Stimulated activated CD8-positive, alpha-beta memory T cell treated with anti-CD3 and anti-CD28 coated beads, Interleukin-2, amount 100 ng/mL, for 1 hour (primary cell): ENCODE measurements at places on chromosomes 1 and 21.

DNA sequence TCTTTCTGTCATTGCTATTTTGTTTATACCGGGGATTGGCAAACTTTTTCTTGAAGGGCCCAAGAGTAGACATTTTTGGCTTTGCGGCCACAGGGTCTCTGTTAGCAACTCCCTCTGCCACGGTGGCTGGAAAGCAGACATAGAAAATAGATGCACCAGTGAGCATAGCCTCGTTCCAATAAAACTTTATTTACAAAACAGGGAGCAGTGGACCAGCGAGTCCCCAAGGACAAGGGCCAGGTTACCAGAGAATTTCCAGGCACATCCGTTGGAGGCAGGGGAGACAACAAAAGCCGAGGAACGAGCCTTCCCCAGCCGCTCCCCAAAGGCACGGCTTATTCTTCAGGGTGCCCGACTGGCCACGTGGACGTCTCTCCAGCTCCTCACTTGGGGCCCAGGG lies 26.5 kb downstream of the FAAP20 start:
- no peak for DNase-seq

- no peak for DNase-seq
These were observed 411.8 kb upstream of the ESRRG start for GRCh38 chr1:217134857-217135568.

DNA sequence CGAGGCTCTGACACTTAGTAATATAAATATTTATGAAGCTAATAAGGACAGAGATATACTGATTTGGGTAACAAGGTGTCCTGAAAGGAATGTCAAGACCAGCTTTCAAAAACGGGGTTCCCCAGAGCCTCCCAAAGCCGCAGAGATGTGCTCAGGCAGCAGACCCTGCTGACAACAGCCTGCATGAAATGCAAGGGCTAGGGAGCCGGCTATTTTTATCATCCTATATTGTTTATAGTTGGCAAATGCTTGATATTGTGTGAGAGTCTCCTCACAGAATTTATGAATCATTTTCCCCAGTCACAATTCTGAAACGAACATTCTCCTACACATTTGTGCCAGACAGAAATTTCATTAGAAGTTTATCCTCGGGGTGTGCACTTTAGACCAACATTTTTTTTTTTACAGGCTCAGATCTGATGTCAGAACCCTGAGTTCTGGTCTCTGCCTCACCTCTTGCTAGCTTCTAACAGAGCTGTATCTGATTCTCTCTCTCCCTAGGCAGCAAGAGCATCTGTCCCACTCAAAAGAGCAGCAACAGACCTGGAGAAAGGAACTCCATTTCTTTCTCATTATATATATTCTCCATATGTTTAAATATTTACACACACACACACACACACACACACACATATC lies 302.3 kb upstream of the PLD5 start:
- DNase-seq: no peak

DNA sequence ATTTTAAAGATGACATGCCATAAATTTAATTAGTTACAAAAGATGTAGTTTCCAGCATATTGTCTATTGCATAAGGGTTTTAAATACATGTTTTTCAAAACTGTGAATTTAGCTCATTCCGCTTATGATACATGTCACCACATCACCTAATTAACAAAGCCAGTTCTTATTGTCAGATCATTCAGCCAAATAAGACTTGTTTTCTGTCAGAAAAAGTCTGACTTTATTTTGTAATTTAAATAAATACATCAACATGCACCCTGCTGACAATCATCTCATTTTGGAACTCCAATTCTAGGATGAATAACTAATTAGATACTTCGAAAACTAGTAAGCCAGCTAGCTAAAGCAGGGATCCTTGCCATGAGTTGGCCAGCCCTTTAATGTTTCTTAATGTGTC lies 110.9 kb upstream of the APP start:
- no peak for DNase-seq

- DNase-seq: no peak
These were observed 516 bp downstream of the PHLDA3 start for GRCh38 chr1:201468501-201468843.

DNA sequence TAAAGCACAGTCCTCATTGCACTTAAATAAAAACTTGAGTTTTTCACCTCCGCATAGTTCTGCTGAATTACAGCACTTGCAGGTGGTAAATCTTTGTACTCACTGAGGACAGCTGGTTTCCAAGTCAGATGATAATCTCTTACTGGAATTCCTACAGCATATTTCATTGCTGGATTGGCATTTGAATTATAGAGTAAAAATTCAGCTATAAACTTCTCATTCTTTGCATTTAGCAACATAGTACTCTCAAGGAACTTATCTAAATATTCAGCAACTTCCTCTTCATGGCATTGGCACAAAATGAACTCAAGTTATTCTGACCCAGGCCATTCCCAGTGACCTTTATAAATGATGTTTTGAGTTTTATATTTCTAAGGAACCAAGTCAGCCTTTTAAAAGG lies 23.4 kb downstream of the GORAB start:
- DNase-seq: no peak

GRCh38 chr1:24069817-24070216 lies 42.1 kb downstream of the MYOM3 start:
- DNase-seq: no peak

DNA sequence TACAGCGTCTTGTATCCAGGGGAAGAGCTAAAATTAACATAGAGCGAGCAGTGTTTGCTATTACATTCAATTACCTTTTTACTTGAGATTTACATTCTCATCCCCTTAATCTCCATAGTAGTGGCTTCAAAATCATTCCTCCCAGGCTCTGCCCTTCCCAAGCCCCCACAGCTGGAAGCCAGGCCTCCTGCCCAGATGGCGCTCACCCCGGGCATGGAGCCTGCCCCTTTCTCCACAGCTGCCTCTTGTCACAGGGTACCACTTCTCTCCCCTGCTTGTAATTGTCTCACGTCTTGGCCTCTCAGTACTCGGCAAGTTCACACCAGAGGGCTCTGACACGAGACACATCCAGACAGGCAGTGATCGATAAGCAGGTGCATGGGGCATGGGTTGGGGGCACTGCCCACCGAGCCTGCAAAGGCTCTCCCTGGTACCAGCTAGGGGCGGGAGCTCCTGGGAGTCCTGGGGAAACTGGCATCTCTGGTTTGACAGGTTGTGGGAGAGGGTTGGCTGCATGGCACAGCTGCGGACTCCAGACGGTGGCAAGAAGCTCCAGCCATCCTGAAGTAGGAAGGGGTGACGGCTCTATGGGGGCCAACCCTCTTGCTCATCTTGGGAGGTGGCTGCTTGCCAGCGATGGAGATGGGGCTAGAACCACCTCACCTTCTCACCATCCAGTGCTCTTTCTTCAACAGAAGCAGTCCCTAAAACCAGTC lies 20.1 kb downstream of the CASZ1 start:
- DNase-seq: no peak

DNA sequence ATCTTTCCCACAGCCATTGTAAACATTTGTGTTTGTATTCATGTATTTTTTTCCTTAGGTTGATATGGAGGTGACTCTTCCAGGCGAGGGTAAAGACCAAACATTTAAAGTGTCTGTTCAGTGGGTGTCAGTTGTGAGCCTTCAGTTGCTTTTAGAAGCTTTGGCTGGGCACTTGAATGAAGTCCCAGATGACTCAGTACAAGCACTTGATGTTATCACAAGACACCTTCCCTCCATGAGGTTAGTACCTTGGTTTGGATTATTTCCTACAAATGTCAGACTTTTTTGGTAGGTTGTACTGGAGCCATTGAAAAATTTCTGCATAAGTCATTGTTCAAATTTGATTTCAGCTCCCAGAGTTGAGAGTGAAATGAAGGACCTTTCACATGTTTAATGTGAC lies 17.4 kb downstream of the AGO4 start:
- DNase-seq: no peak

DNA sequence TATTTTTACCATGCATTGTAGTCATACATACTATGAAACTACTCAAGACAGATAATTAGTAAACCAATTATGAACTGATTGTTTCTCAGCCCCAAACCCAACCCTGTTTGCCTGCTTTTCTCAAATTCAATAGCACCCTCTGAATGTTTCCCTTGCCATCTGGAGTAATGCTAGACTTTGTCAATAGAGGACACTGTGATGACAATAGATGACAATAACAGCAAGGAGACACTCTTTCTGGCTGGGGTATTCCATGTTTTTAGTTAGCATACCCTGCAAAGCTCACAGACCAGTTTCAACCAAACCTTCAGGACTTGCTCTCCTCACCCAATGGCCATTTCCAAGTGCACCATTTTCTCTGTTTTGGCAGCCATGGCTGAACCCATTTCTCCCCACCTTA lies 108.5 kb upstream of the LRRC7 start:
- DNase-seq: no peak

DNA sequence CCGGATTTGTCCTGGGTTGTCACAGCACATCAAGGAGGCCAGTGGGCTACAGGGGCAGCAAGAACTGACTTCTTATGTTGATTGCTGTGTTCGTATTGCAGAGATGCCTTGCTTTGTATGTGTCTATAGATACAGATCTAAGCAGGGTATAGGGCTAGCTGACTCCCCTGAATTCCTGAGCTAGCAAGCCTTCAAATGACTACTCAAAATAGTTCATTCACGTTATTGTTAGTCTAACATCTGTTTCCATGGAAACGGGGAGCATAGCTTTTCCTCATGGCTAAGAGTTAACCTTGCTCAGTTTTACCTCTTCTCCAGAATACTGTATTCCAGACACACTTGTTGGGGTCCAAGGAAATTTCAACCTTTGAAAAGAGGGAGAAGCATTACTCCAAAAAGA lies 24.1 kb downstream of the TRIM45 start:
- DNase-seq: no peak

DNA sequence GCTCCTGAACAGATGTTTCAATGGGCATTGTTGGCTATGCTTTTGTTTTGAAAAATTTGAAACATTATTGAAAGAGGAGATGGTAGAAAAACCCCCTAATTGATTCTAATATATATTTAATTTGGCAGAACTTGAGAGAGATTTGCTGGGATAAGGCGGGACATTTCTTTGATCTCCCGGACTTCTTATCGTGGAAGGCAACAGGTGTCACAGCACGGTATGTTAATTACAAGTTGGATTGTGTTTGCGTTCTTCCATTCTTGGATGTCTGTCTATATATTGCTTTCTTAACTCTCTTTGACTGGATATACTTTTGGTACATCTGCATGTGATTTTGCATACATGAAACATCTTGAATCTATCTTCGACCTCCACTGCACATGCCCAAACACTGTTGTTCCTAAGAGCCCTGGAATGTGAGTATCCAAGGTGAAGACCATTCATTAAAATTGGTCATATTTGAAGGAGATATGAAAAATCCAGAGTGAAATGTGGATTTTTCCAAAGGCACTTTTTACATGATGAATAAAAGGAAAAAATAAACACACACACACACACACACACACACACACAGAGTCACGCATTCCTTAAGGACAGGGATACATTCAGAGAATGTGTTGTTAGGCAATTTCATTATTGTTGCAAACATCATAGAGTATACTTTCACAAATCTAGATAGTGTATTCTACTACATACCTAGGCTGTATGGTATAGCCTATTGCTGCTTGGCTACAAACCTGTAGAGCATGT lies 81.9 kb downstream of the FGGY start:
- no peak for DNase-seq

DNA sequence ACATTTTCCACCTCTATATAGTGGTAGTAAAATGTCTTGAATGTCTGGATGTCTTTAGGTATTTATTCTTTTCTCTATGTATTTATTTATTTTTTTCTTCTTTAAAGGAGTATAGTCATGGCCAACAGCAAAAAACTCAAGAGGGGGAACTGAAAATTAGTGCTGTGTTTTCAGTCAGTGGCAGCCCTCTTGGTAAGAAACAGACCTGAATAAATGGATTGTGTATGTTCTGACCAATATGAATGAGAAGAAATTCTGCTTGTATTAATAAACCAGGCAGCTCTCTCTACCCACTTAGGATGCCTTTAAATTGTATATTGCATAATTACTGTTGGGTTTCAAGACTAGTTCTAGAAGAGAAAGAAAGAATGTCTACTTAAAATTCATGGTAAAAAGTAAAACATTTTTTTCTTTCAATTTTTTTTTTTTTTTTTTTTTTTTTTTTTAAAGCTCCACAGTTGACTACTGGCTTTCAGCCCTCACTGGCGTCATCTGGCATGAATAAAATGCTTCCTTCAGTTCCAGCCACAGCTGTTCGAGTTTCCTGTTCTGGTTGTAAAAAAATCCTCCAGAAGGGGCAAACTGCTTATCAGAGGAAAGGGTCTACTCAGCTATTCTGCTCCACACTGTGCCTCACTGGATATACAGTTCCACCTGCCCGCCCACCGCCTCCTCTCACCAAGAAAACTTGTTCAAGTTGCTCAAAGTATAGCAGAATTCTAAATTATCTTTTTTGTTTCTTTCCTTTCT lies 101.6 kb downstream of the ZMYM4 start:
- DNase-seq: no peak

DNA sequence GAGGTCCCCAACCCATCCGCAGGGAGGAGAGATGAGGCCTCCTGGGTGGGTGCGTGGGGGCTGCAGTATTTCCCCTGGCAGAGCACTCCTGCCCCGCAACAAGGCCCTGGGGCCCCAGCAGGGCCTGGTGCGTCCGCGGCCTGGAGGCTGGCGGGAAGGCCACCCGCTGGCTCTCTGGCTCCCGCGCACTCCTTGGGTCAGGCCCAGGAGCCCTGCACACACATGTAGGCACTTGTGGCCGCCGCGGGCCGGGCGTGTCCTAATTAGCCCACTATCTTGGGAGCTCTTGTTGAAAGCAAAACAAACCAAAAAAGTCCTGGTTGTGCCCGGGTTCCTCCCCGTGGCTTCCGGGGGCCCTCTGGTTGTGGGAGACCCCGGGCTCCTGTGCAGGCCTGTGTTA lies 49.7 kb upstream of the CCDC27 start:
- no peak for DNase-seq

DNA sequence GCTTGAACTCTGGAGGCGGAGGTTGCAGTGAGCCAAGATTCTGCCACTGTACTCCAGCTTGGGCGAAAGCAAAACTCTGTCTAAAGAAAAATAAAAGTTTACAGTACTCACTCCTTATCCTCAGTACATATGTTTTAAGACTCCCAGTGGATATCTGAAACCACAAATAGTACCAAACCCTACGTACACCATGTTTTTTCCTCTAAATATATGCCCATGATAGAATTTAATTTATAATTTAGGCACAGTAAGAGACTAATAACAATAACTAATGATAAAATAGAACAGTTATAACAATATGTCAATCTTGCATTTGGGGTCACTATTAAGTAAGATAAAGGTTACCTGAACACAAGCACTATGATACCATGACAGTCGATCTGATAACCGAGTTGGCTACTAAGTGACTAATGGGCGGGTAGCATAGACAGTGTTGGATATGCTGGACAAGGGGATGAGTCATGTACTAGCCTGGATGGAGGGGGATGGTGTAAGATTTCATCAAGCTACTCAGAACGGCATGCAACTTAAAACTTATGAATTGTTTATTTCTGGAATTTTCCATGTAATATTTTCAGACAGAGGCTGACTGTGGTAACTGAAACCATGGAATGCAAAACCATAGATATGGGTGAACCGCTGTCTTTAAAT lies 43.7 kb downstream of the ST7L start:
- DNase-seq: no peak

- no peak for DNase-seq
These were observed 126.5 kb downstream of the PBX1 start for GRCh38 chr1:164685266-164686035.
